ENCODE measurements at places on chromosomes 5 and 9.
A peak's percentile ranks its signal among the peaks of the same experiment; 100 is the strongest.

DNA sequence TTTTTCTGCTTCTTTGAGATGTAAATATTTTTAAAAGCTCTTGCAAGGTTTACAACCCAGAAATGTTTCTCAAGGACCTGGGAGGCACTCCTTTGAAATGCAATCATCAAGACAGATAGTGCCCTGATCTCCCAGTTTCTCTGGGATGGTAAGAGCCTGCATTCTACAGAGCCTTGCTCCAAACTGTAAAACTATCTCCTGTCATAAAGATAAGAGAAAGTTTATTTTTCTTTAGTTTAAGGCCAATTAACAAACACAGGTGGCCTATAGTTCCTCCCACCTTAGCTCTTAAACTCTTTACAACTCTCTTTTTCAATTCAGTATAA is 1231.1 kb upstream of the NUDT12 start:
- DNase-seq, result no peak

DNA sequence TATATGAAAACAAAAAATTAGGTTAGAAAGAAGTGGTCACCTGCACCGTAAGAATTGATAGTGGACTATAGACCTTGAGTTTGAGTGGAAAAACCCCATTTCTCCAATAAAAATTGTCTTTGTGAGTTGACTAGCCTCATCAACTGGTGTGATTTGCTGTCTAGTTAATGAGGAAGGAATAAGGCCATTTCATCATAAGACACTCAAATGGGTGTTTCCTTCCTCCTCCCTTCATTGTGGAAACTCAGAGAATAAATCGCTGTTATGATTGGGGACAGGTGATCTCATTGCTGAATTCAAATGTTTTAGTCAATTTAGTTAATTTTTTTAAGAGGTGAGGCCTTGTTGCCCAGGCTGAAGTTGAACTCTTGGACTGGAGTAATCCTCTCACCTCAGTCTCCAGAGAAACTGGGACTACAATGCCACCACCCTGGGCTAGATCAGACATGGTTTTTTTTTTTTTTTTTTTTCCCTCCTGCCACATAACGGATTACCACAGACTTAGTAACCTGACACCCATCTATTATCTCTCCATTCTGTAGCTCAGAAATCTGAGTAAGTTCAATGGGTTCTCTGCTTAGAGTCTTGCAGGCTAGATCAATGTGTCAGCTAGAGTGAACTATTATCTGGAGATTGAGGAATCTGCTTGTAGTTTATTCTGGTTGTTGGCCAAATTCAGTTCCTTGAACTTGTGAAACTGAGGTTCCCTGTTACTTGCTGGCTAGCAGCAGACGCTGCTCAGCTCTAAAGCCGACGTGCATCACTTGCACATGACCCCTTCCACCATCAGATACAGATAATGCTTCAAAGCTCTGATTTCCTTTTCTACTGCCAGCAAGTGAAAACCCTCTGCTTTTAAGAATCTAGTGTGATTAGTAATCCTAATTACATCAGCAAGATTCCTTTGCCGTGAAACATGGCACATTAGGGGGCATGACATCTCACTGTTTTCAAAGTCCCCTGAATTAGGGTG is 663.8 kb upstream of the CDH9 start:
- DNase-seq, result no peak

GRCh38 chr9:93094658-93095204 is 1.3 kb upstream of the CARD19 start:
- no peak for DNase-seq

- DNase-seq, result no peak
Measured at GRCh38 chr5:111961862-111962261, 204.9 kb upstream of the NREP start.

GRCh38 chr9:92660266-92660665 is 9.7 kb downstream of the IPPK start:
- no peak for DNase-seq

GRCh38 chr9:87567001-87567400 is 69.3 kb downstream of the DAPK1 start:
- DNase-seq, result no peak

GRCh38 chr9:92432350-92432749 is 8.1 kb upstream of the OMD start:
- DNase-seq, result no peak

GRCh38 chr9:68609901-68610415 is 69.3 kb upstream of the TMEM252 start:
- no peak for DNase-seq

GRCh38 chr5:66757219-66757833 is 161.1 kb downstream of the MAST4 start:
- DNase-seq, result peak; percentile 16

DNA sequence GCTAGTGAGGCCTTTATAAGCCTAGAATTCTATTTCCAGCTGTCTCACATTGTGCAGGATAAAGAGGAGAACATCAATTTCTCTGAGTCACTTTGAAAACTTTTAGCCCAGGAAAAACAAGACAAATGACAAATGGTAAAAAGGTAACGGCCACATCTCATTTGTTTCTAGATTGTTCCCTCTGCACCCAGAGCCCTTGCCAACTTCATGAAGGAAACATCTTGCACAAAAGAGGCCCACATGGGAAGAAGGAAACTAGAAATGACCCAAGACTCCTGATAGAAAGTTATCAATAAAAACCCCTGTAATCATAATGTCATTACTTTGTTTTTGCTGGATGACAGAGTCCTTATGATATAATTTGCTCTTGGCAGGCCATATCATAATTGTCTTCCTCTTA is 5.3 kb downstream of the DPYSL3 start:
- DNase-seq, result no peak

- DNase-seq, result no peak
Measured at GRCh38 chr5:53343187-53343586, 137.2 kb upstream of the FST start.

GRCh38 chr9:108569624-108570023 is 286.2 kb downstream of the ACTL7B start:
- DNase-seq, result no peak

DNA sequence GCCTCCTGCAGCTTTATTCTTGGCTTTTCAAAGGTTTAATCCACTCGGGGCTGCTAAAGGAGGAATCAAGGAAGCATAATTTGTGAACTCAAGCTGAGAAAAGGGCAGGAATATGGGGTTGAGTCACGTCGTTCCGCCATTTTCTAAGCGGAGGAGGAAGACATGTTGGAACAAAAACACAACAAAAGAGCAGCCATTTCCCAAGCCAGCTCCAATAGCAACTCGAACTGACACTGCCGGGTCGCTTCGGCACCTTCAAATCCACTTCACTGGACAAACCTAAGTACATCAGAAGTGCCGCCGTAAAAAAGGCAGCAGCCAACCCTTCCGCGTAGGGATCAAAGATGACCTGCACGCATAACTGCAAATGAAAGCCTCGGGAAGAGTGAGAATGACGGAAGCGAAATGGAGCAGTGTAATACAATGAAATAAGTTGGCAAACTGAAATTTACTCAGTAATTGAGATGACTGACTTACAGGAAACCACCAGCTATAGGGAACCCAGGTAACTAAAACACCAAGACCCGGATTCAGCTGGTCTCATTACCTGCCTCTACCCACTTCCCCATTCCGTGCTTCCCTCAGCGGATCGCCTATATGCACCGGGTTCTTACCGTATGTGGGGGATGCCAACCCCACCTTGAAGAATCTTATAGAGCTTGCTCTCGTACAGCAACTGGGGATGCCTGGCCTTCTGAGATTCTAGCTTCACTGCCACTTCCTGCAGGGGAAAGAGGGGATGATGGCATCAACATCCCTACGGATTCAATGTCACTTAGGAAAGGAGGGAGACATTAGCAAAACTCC is 1.6 kb downstream of the CSNK1A1 start:
- DNase-seq, result peak; percentile 56

DNA sequence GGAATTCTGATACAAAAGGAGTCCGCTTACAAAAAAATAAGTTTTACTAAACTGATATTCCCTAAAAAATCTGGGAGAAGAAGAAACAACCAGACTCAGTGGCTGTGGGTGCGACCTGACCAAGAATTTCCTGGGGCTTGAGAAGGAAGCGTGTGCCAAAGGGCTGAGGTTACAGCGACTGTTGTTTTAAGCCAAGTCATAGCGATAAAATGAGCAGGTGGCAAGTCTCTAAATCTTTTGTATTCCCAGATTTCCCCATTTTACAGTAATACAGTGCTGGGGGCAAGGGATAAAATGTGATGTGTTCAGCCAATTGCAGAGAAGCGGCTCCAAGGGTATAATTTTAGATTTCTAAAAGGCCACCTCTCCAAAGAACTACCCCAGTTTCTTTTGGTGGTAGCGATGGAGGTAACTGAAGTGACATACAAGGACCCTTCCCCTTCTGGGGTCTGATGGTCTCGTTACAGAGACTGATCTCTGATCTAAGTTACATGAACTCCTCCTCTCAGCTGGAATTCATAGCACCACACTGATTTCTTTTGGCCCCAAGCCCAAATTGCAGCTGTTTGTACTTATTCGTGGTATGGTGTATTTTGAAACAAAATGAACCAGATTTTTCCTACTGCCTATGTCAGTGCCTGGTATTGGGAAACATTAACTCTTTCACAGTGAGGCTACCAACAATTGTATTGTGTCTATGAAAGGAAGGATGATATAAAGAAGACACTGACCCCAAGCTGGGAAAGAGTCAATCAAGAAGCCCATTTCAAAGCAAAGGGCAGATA is 41.6 kb downstream of the LPAR1 start:
- no peak for DNase-seq

DNA sequence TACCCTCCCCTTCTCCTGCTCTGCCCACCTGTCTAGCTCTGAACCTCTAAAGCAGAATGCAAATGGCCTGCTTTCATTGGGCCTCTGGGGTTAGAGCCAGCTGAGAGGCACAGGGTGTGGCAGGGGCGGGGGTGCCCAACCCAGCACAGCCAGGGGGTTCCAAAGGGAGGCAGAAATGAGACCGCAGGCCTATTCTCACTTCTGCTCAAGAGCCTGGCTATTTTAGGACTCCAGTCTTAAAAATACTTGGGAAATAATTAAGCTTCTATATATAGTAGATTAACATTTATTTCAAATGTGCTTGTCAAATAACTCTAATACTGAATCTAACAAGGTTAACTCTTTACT is 5.7 kb downstream of the QSOX2 start:
- DNase-seq, result no peak

DNA sequence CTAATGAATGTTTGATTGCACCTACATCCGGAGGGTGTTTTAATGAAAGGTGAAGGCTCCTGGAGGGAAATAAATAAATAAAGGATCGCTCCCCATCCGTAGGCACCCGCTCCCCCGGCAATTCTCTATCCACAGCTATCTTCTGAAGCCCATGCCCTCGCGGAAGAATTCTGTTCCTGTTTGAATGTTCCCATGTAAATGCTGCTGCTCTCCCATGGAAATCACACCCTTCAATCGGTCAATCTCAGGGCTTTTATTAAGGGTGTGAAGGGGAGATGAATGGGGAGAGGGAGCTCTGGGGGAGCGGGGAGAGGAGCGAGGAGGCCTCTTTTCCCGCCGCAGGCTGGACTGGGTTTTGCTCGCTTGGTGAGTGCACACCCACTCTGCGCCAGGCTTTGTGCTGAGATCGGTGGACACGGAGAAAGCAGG is 21.1 kb upstream of the ARAP3 start:
- no peak for DNase-seq

- no peak for DNase-seq
Measured at GRCh38 chr5:167514461-167514860, 777.0 kb upstream of the WWC1 start.

- DNase-seq, result no peak
Measured at GRCh38 chr5:132474131-132474723, 16.3 kb downstream of the IRF1 start.

DNA sequence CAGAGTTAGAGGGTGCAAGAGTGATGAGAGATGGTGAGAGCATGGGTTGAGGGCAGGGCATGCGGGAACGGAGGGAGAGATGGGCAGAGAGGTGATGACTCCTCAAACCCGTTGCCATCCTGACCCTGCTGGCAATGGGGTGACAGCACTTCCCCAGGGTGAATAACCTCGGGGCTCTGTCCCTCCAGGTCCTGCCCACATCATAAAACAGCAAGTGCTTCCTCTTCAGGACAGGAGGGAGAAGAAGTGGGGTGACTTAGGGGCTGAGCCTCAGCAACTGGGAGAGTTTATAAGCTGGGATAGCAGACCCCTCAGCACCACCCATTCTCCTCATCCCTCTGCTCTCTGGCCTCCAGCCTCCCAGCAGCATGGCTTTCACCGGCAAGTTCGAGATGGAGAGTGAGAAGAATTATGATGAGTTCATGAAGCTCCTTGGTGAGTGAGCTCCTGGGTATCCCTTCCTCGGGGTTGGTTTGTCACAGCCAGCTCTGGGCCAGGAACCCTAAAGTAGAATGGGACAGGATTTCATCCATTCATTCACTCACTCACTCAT is at the start of gene FABP6:
TSS of gene FABP6 (plus strand) at position 317 of the 553 bp plus-strand sequence. CDS start at position 369, 52 bp downstream.
- no peak for DNase-seq

DNA sequence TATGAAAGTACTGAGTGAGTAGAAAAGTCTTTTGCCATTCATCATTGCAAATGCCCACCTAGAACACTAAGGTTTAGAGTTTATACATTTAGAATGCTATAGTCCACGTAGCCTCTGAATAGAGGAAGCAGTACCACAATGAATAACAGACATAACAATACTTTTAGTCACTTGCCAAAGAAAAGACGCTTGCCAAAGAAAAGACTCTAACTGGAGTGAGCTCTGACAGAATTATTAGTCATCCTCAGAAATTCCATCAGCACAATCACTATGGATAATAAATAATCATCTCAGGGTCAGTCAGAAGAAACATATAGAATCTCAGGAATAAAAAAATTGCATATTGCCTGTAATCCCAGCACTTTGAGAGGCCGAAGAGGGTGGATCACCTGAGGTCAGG is 168.5 kb upstream of the TARS1 start:
- DNase-seq, result no peak

Measured in activated CD4-positive, alpha-beta T cell treated with anti-CD3 and anti-CD28 coated beads, Interleukin-2, amount 50 U/mL, for 16 hours (primary cell).